Vagina (tissue), 2 donors: ENCODE measurements at places on chromosomes 5 and 9.
A peak's percentile ranks its signal among the peaks of the same experiment; 100 is the strongest.

DNA sequence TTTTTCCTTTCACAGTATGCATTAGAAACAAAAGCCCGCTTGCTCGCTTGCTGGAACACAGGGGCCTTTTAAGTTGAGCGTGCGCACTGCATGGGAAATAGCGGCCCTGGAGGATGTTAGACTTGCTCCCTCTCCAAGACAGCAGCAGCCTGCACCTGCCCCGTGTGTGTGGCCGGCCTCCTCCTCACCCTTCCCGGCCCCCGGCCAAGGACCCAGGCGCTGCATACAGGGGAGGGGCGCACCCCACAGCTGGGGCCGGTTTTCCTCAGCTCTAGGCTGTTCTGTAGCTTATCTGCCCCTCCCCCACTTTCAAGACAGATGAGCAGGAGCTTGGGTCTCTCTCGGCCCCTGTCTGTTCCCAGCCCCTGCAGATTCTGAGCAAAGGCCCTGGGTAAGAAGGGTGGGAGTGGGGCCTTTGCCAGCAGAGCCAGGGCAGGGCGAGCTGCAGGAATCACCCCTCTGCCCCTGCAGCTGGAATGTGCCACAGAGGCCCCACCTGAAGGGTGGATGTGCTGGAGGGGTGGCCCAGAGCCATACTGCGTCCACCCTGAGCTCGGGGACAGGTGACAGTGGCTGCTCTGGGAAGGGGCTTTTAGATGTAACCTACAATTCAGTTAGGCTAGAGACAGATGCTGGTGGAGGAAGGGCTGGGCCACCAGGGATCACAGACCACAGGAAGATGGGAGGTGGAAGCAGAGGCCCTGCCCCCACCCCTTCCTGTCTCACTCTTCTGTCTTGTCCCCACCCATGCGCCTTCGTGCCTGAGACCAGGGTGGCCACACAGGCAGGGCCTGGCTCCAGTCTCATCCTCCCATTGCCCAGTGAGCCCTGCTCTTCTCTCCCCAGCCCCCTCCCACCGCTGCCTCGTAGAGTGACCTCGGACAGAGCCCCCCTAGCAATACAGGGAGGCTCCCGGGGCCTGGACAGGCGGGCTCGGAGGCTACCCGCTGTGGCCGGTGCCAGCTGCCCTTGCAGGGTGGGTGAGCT is 132.4 kb downstream of the DAB2IP start:
- no peak overlapping the region for H3K4me3 ChIP-seq
- no peak overlapping the region for H3K27ac ChIP-seq
- H3K36me3 ChIP-seq = peaks cover 36% of the 10 kb centered on the region
- DNase-seq = peak; percentile 80
- H3K4me1 ChIP-seq = no peaks in the 10 kb centered on the region
- H3K27me3 ChIP-seq = no peaks in the 10 kb centered on the region

DNA sequence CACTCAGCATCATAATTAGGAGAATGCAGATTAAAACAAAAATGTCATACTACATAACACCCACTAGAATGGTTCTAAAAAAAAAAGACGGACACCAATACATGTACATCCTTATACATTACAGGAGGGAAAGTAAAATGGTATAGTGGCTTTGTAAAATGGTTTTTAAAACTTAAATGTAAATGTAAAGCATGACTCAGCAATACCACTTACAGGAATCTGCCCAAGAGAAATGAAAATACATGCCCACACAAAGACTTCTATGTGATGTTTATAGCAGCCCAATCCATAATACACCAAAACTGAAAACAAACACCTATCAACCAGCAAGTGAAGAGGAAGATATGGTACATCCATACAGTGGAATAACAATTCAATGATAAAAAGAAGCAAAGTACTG is 939.1 kb upstream of the ACO1 start:
- no peak overlapping the region for H3K27ac ChIP-seq
- H3K36me3 ChIP-seq = no peaks in the 10 kb centered on the region
- H3K27me3 ChIP-seq = no peaks in the 10 kb centered on the region
- DNase-seq = no peak
- no peaks in the 10 kb centered on the region for H3K4me1 ChIP-seq
- H3K4me3 ChIP-seq = no peak overlapping the region

GRCh38 chr9:94927048-94927761 is 200.7 kb downstream of the AOPEP start:
- peak overlapping the region; percentile 89 for H3K27ac ChIP-seq
- peaks cover 61% of the 10 kb centered on the region for H3K4me1 ChIP-seq
- H3K4me3 ChIP-seq = no peak overlapping the region
- H3K27me3 ChIP-seq = no peaks in the 10 kb centered on the region
- H3K36me3 ChIP-seq = no peaks in the 10 kb centered on the region

DNA sequence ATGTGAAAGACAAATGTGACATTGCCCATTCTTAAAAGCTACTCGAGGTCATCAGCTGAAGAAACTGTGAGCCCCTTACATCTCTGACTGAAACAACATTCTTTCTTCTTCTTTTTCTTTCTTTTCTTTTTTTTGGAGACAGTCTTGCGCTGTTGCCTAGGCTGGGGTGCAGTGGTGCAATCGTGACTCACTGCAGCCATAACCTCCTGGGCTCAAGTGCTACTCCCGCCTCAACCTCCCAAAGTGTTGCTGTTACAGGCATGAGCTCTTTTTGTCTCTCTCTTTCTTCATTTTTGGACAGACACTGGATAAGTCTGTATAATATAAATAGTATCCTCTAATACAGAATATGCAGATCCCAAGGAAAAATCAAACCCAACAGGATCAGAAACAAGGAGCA is 263.7 kb upstream of the KLF9 start:
- no peak overlapping the region for H3K27ac ChIP-seq
- no peak overlapping the region for H3K4me3 ChIP-seq

GRCh38 chr9:107588393-107588792 is 98.8 kb upstream of the KLF4 start:
- no peaks in the 10 kb centered on the region for H3K27me3 ChIP-seq
- no peak overlapping the region for H3K4me3 ChIP-seq
- no peaks in the 10 kb centered on the region for H3K4me1 ChIP-seq
- DNase-seq = no peak

GRCh38 chr5:149223081-149223848 is 48.4 kb upstream of the AFAP1L1 start:
- H3K27ac ChIP-seq = no peak overlapping the region
- H3K27me3 ChIP-seq = no peaks in the 10 kb centered on the region
- no peaks in the 10 kb centered on the region for H3K36me3 ChIP-seq
- H3K4me1 ChIP-seq = peaks cover 10% of the 10 kb centered on the region

DNA sequence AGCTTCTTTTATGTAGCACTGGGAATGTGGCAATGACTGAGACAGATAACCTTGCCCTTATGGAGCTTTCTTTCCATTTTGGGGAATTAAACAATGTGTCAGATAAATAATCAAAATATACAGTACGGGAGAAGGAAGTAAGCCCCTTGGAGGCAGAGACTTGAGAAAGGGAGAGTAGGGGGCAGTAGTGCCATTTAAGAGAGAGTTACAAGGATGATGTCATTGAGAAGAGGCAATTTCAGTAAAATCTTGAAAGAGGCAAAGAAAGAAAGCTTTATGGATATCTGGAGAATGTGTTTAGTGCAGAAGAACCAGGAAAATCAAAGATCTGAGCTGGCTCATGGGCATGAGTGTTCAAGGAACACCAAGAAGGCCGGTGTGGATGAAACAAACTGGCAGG is 77.3 kb downstream of the KCTD16 start:
- no peak overlapping the region for H3K27ac ChIP-seq
- no peaks in the 10 kb centered on the region for H3K27me3 ChIP-seq
- no peak overlapping the region for H3K4me3 ChIP-seq

- no peak overlapping the region for H3K27ac ChIP-seq
- no peaks in the 10 kb centered on the region for H3K4me1 ChIP-seq
- DNase-seq = no peak
- no peaks in the 10 kb centered on the region for H3K36me3 ChIP-seq
These were observed 14.6 kb upstream of the PBX3 start for GRCh38 chr9:125732562-125732961.

GRCh38 chr5:25579111-25579510 is 934.3 kb upstream of the CDH10 start:
- DNase-seq = no peak
- H3K4me1 ChIP-seq = no peaks in the 10 kb centered on the region
- no peaks in the 10 kb centered on the region for H3K36me3 ChIP-seq
- H3K27me3 ChIP-seq = no peaks in the 10 kb centered on the region
- no peak overlapping the region for H3K27ac ChIP-seq
- H3K4me3 ChIP-seq = no peak overlapping the region
